ENCODE measurements at places on chromosomes 13 and 19.
A peak's percentile ranks its signal among the peaks of the same experiment; 100 is the strongest.

DNA sequence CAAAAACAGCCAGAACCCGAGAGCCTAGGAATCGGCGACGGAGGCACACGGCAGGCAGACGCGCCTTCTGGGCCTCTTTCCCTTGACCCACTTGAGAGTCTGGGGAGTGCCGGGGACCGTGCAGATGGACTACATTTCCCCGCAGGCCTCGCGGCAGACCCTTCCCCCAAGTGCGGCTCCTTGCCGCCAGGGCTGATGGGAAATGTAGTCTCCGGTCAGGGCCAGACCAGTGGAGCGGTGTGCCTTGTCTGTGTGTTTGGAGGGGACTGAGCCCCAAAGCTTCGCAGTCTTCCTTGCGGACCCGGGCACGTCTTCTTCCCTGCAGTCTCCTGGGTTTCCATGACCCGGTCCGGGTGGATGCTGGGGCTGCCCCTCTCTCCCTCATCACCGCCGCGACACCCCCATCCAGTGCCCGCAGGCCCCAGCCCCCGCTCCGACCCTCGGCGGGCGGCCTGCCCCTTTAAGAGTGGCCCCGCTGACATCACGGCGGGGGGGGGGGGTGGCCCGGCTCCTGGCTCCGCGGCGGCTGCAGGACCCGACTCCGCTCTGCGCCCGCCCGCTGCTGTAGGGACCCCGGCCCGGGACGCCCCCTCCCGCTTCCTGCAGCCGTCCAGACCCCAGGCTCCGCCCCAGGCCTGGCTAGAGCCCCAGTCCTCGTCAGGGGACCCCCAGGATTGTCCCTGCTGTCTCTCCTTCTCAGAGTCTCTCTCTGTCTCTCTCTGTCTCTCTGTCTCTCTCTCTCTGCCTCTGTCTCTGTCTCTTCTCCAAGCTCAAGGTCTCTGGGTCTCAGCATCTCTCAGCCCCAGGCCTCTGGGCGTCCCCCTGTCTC is 758 bp upstream of the CACNG7 start:
- DNase-seq, result peak; percentile 76

DNA sequence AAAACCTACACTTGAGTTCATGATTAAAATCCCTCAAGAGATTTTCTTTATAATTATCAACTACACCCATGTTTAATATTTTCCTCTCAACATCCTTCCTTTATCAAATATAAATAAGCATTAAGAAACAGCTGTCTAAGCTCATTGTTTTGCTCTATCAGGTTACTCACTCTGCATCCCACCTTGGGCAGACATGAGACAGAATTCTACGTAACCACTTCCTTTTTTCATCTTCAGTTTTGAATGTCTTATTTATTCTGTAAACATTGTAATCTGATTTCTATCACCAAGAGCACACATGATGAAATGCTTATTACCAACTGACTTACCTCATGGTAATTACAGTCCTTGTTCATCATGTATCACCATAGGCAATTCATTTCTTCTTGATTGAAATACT is 1256.6 kb upstream of the ATXN8OS start:
- peak; percentile 10 for DNase-seq

- no peak for DNase-seq
Observed at GRCh38 chr19:27752530-27753184, 1460.3 kb downstream of the UQCRFS1 start.

DNA sequence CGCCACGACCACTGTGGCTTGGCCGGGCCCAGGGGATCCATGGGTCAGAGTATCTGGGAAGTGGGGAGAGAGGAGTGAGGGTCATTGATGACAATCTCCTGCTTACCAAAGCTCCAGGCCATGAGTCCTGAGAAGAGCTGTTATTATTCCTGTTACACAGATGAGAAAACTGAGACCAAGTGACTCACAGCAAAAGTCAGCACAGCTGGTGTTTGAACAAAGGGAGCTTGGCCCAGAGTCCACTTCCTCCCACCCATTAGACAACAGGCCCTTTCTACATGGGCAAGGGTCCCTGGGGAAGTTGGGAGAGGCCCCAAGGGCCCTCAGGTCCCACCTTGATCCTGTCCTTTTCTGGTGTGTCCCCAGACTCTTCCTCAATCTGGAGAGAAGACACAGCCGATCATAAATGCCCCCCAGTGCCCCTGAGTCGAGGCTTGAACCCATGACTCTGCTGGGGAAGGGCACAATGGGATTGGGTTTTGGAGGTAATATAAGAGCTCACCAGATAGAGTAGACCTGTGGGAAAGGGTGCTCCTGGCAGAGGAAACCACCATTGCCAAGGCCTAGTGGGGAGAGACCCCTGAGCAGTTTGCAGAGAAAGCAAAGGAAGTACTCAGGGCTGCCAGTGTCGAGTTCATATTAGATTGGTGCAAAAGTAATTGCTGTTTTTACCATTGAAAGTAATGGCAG is 6.8 kb downstream of the FUT6 start:
- no peak for DNase-seq

DNA sequence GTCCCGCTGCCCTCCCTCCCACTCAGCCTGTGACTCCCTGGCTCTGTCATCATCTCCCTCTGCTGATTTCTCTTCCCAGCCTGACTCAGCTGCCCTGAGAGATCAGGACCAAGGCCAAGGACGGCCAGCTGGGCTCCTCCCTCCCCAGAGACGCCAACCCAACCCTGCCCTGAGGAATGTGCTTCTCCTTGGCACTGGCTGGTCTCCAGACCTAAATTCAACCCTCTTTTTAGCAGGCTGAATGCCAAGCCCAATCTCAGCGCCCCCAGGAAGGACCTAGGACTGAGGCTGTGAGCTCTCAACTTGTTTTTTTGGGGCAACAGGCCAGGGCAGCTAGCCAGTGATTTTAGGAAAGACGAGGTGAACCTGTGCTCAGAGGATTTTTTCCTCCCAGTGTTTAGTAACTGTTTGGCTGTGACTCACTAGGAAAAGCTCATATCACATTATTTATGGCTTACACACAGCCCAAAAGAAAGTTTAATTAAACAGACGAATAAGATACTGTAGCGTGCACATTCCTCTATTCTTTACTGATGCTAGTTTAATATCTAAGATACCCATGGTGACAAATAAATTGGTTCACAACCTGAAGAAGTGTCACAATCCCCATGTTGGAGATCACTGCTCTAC is 7.4 kb upstream of the IGFL1 start:
- peak; percentile 88 for DNase-seq

- DNase-seq, result no peak
Observed at GRCh38 chr19:16232568-16232967, 34.9 kb downstream of the AP1M1 start.

- peak; percentile 90 for DNase-seq
Observed at GRCh38 chr13:46633416-46633815, 80.4 kb downstream of the LRCH1 start.

- no peak for DNase-seq
Observed at GRCh38 chr13:20787180-20787579, 13.4 kb upstream of the EEF1AKMT1 start.

DNA sequence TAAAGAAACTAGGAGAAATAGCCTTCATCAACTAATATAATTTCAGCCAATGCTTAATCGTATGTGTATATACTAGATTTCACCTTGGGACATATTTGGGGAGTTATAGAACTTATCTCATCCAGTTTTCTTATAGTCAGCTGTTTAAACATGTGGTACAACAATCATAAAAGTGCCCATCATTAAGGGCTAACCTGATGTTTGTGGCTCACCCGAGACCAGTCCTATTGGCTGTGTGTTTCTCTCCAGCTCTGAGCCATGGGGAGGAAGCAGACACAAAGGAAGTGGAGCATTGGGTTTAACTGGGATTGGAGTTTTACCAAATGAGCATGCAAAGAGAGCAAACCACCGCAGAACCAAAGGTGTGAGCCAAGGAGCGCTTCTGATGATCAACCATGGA is 114.3 kb upstream of the KLF12 start:
- DNase-seq, result no peak

DNA sequence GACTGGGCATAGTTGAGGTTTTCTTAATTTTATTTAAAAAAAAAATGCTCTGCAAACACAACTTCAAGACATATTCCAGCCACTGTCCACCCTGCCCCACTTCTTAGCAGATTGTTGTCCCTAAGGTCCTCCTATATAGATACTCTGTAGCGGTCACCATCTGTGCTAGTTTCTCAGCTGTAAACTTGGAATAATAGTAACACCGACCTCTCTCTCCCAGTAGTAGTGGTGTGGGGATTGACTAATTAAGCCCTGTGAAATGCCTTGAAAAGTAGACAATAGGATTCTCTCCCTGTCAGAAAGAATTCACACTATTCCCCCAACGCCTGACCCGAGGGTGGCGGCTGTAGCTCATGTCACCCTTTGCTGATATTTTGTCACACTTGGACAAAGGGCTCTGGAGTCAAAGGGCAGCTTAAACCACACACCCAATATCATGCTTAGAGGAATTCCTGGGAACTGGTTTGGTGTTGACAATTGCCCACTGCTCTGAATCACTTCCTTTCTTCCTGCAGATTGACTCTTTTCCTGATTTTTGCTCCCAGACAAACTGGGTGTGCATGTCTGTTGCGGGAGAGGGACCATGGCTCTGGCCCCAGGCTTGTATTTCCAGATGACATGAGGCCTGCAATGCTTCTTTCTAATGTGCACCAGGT is 9.2 kb upstream of the SERP2 start:
- DNase-seq, result peak; percentile 51

GRCh38 chr19:34336781-34337271 is 28.2 kb upstream of the GPI start:
- peak; percentile 50 for DNase-seq

DNA sequence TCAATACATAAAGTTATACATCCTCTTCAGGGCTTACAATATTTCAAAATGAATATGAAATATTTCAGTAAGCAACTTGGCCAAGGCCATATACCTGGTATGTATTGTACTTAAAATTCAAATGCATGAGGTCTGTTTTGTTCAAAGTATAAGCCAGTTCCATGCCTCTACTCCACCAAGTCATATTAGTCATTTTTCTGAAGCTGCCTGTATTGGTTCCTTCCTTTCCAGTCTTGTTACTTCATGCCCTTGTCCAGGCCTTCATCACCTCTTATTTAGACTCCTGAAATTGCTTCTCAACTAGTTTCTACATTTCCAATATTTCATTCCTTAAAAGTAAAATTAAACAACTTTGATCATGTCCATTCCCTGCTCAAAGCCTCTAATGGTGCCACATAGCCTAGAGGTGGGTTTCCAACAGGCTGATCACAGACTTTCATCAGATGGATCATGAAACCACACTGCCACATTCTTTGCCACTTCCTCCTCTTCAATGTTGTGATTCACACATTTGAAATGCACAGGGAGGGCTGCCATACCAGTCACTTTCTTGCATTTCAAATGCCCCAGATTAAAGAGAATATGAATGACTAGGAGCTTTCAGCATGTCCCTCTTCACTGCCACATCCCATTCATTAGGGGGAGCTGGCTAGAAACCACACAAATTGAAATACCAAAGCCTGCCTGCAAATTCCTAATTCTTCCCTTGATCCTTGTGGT is 424.1 kb upstream of the DACH1 start:
- DNase-seq, result peak; percentile 95

DNA sequence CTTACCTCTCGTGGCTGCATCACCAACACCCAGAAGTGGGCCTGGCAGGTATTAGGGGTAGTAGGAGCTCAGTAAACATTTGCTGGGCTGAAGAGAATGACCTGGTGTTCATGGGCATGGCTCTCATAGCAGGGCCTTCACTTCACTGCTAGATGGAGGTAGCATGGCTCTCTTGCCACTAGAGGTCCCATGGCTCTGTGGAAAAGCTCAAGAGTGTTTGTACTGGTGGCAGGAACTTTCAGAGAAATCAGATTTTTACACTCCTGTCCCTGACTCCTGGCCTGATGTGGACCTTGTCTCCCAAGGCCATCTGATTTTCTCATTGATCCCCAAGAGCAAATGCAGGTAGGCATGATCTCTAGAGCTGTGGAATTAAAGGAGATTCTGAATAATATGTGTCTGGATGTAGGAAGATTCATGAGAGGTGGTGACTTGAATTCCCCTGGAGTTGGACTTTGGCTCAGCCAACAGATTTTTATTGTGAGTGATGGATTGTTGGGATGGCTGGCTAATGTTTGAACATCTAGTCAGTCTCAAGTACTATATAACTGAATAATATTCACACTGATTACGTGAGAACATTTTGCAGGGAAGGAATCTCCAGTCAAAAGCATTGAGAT is 5.7 kb downstream of the ZNF574 start:
- DNase-seq, result peak; percentile 63

GRCh38 chr13:38965281-38965680 is 25.4 kb downstream of the STOML3 start:
- DNase-seq, result no peak

GRCh38 chr13:80338781-80339562 is 2.0 kb downstream of the SPRY2 start:
- peak; percentile 92 for DNase-seq

- no peak for DNase-seq
Observed at GRCh38 chr13:84812789-84813188, 930.5 kb upstream of the SLITRK1 start.

- no peak for DNase-seq
Observed at GRCh38 chr13:80250213-80250810, 90.6 kb downstream of the SPRY2 start.

GRCh38 chr13:22018076-22018835 is 347.4 kb downstream of the FGF9 start:
- no peak for DNase-seq

DNA sequence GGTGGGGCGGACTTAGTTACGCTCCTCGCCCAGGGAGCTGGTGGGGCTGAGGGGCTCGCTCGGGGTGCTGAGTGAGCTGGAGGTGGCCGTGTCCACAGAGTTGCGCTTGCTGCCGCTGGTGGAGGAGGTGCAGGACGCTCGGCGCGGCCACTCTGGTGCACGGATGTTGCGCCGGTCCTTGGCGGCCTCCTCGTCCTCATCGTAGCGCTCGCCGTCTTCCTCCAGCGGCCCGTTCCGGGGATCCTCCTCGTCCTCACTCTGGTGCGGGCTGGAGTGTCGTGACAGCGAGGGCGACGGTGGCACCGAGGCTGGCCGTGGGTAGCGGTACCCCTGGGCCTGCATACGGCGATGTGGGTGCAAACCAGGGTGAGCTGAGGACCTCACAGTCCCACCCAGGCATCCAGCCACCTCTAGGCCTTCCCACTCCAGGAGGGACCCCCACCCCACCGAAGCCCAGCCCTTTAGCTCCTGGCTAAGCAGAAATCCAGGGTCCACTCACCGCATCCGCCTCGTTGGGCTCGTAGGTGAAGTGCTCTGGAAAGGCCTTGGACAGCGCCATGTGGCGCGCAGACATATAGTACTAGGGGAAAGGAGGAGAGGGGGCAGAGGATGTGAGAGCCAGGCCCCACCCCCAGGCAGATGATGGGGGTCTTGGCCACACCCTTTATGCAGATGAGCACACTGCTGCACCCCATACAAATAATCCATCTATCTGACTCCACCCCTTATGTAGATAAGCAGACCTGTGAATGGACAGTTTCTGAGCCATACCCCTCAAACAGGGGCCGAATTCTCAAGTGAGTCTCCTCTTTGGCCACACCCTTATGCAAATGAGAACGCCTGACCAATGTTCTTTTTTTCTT is 4.4 kb downstream of the FTL start:
- DNase-seq, result no peak
